Activated T-helper 1 cell treated with anti-CD3 and anti-CD28 coated beads, Interleukin-12 subunit alpha, Interleukin-12 subunit beta, Interleukin-2, Interleukin-4 antibody, amounts not matched to agents 30 ng/mL and 10 ng/mL and 1 ng/mL, durations not matched to agents 14 hours and 24 hours and 36 hours (primary cell): ENCODE measurements at places on chromosomes 13 and 19. TPM values are rescaled to one million over a fixed set of nuclear protein-coding genes. Genes with fewer than 3 reads are reported as not detected.

- no peak for DNase-seq
These were observed 70.6 kb downstream of the ZIC5 start for GRCh38 chr13:99900960-99901359.

GRCh38 chr19:17455308-17456123 is 5.2 kb downstream of the NXNL1 start:
- DNase-seq: no peak

Gene ZNF615
- 6.4 and 6.9 TPM in 2 replicates for total RNA-seq

Gene TM9SF2
- 59.1 and 62.6 TPM in 2 replicates for total RNA-seq

DNA sequence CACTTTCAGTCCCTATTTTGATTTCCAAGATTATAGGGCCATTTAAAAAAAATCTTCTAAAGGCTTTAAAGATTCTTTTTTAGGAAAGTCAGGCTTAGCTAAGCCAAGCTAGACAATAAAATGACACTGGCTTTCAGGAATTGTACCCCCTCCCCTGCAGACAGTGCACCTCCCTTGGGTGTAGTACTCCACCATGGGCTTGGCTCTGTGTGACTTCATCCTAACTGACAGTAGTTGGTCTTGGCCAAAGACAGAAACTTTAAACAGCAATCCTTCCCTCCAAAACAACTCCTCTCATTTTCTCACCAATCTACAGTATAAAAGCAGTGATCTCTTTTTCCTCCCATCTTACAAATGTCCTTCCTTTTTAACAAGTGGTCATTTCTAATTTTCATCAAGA is 283.0 kb downstream of the DNAJC15 start:
- DNase-seq: no peak

Gene SLC35E1
- total RNA-seq: 60.4 and 61.7 TPM in 2 replicates

DNA sequence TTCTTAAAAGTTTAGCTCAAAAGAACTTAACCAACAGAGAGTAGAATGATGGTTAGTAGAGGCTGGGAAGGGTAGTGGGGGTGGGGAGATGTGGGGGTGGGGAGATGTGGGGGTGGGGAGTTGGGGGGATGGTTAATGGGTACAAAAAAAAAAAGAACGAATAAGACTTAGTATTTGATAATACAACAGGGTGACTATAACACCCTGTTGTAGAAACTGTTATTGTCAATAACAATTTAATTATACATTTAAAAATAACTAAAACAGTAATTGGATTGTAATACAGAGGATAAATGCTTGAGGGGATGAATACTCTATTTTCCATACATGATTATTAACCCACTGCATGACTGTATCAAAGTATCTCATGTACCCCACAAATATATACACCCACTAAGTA is 91.1 kb downstream of the ZC3H13 start:
- no peak for DNase-seq

DNA sequence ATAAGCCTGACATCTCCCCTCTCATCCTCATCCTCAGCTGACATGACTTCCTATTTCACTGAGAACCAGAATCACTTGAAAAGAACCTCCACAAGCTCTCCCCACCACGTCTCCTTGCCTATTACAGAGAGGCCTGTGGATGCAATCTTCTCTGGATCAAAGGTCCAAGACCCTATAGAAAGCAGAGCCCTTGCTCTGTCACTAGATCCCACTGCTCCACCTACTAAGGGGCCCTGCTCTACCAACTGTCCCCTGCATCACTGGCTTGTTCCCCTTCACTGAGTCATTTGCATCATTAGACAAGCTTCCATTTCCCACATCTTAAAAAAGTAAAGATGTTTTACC is 40.8 kb downstream of the RCBTB2 start:
- DNase-seq: no peak

DNA sequence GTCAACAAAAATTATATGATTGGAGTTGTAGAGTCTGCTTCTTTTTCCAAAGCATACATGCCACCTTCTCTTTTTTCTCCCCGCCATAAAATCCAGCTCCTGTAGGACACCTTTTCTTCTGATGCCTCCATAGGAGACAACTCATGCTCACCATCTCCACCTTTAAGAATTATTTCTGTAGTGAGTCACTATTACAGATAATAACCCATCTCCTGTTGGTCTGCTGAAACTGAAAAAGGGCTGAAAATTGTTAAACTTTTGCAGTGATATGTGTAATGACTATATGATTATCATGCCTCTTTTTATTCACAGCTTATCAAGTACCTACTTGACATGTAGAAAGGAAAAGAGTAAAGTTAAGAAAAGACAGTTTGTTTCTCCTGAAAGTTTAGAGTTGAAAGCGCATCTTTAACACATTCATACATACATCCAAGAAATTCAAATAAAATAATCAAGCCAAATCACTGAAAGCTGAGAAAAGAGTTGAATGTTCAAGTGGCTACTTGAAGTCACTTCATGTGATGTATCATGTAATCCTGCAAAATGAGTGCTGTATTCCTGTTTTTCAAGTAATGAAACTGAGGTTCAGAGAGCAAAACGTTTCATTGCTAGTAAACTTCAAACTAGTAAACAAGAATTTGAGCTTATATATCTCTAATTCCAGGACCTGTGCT is 35.5 kb upstream of the LPAR6 start:
- no peak for DNase-seq

- no peak for DNase-seq
These were observed 25.4 kb downstream of the ALG5 start for GRCh38 chr13:36973621-36974295.

- DNase-seq: no peak
These were observed 484.5 kb downstream of the GPC5 start for GRCh38 chr13:91882918-91883317.

- DNase-seq: no peak
These were observed 1.1 kb upstream of the KLF1 start for GRCh38 chr19:12888006-12888603.

Gene SLC7A10
- total RNA-seq: not detected in 2 replicates

Gene UQCR11
- 171 and 176 TPM in 2 replicates for total RNA-seq

DNA sequence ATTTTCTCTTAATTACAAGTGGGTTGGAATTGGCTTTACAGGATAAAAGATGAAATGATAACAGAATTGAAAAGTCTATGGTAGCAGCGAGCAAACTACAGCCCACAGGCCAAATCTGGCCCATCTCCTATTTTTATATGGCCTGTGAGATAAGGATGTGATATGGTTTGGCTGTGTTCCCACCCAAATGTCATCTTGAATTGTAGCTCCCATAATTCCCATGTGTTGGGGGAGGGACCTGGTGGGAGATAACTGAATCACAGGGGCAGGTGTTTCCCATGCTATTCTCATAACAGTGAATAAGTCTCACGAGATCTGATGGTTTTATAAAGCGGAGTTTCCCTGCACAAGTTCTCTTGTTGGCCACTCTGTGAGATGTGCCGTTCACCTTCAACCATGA is 19.0 kb downstream of the CRYL1 start:
- DNase-seq: no peak

Gene ETFB
- 174 and 180 TPM in 2 replicates for total RNA-seq

GRCh38 chr19:42053037-42053935 is 16.7 kb downstream of the GRIK5 start:
- no peak for DNase-seq

- DNase-seq: peak; percentile 35
These were observed 1.4 kb upstream of the USF2 start for GRCh38 chr19:35267353-35267817.

DNA sequence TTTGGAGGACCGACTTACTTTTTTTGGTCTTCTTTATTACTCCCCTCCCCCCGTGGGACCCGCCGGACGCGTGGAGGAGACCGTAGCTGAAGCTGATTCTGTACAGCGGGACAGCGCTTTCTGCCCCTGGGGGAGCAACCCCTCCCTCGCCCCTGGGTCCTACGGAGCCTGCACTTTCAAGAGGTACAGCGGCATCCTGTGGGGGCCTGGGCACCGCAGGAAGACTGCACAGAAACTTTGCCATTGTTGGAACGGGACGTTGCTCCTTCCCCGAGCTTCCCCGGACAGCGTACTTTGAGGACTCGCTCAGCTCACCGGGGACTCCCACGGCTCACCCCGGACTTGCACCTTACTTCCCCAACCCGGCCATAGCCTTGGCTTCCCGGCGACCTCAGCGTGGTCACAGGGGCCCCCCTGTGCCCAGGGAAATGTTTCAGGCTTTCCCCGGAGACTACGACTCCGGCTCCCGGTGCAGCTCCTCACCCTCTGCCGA is 409 bp downstream of the FOSB start:
- no peak for DNase-seq

- DNase-seq: no peak
These were observed 20.9 kb upstream of the ZNF83 start for GRCh38 chr19:52659013-52659412.

Gene FLT1
- 45.6 and 46.3 TPM in 2 replicates for total RNA-seq

Gene BRD4
- 122 and 129 TPM in 2 replicates for total RNA-seq

- DNase-seq: peak; percentile 12
These were observed 204.7 kb downstream of the SHISA2 start for GRCh38 chr13:25847145-25847544.

GRCh38 chr19:35178701-35179100 is 24.2 kb downstream of the FXYD5 start:
- DNase-seq: no peak

GRCh38 chr19:55365245-55365644 is 2.2 kb upstream of the GARIN5B start:
- no peak for DNase-seq

DNA sequence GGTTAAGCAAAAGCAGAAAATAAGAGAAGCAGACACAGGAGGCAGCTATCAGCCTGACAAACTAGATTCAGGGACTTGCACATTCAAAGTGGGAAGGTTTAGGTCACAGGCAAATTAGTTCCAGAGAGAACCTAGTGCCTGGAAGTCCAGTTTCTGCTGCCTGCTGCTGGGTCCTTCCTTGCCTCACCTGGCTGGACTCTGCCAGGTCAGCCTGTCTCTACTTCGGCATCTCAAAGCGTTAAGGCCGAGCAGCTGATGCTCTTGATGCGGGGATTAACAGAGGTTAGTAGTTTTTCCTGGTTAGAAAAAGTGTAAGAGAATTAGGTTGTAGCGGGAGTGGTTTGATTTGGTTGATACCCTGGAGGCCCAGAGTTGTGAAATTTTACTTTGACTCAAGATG is 52.0 kb downstream of the KLF5 start:
- no peak for DNase-seq

- no peak for DNase-seq
These were observed 27.1 kb downstream of the TSSK6 start for GRCh38 chr19:19487950-19488874.

GRCh38 chr13:26760832-26761582 is 421 bp upstream of the GPR12 start:
- DNase-seq: no peak

- DNase-seq: no peak
These were observed 274.0 kb upstream of the SOX1 start for GRCh38 chr13:111792956-111793355.
